Tibial artery (tissue), 4 donors: ENCODE measurements at places on chromosomes 3 and 15.
A peak's percentile ranks its signal among the peaks of the same experiment; 100 is the strongest.

GRCh38 chr3:71876135-71877105 lies 91.5 kb upstream of the PROK2 start:
- DNase-seq, result no peak

DNA sequence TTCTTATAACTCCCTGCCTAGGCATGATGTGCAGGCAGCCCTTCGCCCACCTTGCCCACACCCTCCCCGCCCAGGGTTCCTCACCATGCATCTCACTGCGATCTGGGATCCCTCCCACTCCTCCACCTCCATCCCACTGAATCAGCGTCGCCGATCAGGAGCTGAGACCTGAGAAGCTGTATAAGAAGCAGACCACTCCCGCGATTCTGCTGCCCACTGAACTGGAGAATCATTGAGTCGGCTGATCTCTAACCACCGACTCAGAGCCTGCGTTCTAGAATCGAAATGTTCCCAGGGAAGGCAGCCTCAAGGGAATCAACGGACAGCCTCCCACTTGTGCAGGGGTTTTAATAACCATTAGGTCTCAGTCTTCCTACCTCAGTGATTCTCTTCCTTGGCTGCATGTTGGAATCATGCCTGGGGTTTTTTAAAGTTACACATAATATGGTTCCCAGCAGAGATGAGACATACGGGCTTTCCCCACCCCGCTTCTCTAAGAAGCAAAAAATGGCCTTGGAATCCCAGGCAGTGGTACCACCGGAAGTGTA lies 60.2 kb downstream of the TMEM44 start:
- no peak for DNase-seq

DNA sequence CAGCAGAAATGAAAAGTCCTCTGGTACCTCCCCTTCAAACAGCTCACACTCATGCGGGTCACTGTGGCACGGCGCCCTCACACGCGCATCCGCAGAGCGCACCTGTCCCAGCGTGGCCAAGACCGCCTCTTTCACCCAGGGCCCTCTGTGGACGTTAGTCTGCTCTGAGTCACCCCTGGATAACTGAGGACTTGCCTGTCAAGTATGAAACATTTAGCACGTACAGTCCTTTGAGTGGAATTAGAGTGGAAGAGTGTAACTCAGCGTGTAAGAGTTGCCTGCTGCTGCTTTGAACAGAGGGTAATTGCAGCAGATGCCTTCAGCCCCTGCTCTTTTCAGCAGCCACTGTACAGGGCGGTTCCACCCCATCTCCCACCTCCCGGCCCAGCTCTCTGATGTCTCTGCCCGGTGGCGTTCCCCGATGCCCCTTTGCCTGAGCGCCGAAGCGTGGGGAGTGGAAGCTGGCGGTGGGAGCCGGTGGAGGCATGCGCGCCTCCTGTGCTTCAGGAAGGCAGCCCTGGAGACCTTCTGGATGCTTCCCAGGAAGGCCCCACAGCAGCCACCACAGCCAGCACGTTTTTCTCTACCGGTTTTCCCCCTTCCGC lies 23.0 kb downstream of the CPN2 start:
- DNase-seq, result no peak

DNA sequence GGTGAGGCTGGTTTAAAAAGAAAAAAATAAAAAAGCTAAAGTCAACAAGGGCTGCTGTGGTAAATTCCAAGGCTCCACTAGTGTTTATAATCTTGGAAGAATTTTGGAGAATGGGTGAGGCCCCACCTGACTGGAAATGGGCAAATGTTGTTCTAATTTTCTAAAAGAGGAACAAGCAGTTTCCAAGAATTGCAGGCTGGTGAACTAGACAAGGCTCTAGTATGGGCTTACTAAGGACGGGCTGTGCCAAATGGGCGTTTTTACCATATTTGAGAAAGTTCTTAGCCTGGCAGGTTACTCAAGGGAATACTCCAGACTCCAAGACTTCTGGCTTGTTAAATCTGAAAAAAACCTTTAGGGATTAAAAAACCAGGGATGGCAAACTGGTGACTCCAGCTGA lies 67.0 kb upstream of the ABHD2 start:
- peak; percentile 91 for DNase-seq

GRCh38 chr3:134846911-134847317 lies 51.9 kb downstream of the EPHB1 start:
- DNase-seq, result no peak

DNA sequence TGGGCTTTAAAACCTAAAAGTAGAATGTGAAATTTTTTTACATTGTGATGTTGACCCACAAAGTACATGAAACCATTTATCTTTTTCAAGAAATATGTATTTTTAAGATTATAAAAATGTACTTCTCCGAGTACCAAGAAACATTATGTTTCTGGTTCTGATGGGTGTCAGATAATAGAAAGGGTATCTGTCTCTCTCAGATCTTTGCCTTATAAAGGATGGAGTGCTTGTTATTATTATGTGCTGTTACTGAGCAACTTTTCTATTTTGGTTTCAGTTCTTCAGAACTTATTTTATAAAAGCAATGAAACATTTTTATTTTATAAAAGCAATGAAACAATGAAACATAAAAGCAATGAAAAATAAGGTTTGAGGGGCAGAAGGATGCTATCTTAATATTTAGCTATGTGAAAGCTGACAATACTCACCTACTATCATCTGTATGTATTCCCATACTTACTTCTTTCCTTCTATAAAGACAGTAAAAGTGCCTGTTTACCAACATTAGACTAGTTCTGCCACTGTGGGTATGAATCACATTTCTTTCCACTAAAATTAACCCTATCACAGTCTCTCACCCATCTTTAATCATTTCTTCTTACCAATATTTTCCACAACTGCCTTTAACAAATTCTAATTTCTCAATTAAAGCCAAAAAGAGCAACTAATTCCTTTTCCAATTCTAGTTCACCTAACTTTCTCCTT lies 540.7 kb upstream of the KCNMB2 start:
- no peak for DNase-seq
